ENCODE measurements at places on chromosomes 16 and 17. TPM values are rescaled to one million over a fixed set of nuclear protein-coding genes. Genes with fewer than 3 reads are reported as not detected.

CETP gene
- not detected for total RNA-seq

TEKT5 gene
- not detected for total RNA-seq

CD300H gene
- not detected for total RNA-seq

OTOA gene
- 0.08 TPM for total RNA-seq

SLC13A2 gene
- total RNA-seq, result not detected

SEPTIN1 gene
- 0.45 TPM for total RNA-seq

MMP15 gene
- 3.5 TPM for total RNA-seq

CES3 gene
- 0.08 TPM for total RNA-seq

ARRB2 gene
- 23.3 TPM for total RNA-seq

HES7 gene
- 0.79 TPM for total RNA-seq

TMIGD1 gene
- total RNA-seq, result not detected

PARD6A gene
- total RNA-seq, result 0.65 TPM

CBFA2T3 gene
- 1.8 TPM for total RNA-seq

DNA sequence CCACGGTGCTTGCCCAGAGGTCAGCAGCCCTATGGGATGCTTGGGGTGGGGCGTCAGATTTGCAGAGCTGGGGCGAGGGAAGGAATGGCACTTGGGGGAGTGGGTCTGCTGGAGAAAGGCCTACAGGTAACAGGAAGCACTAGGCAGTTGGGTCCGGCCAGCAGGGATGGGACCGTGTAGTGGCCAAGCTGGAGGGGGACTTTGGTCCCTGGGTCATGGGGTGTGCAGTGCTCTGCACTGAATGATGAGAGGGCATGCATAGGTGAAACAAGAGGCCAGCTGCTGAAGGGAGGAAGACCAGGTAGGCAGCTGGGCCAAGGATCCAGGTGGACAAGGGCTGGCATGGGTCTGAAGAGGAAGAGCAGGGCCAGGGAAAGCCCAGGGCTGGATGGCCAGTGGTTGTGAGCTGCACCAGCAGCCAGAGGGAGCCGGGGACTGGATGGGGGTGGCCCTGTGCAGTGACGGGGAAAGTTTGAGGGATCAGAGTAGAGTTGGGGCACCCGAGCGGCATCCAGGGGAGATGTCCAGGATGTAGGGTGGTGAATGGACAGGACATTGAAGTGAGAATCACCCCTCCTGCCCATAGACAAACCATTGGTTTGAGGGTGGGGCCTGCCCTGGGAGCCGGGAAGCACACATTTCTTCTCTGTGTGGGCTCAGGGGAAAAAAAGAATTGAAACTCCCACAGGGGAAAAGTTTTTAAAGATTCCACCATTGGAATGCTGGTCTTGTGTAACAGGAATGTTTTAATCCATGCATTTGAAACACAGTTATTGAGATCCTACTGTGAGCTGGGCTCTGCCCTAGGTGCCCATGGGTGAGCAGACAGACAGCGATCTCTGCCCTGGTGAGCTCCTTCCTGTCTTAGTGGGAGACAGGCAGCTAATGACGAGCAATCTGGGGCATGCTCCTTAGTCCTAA lies 25.1 kb downstream of the RAI1 start:
- no peak for DNase-seq

DNA sequence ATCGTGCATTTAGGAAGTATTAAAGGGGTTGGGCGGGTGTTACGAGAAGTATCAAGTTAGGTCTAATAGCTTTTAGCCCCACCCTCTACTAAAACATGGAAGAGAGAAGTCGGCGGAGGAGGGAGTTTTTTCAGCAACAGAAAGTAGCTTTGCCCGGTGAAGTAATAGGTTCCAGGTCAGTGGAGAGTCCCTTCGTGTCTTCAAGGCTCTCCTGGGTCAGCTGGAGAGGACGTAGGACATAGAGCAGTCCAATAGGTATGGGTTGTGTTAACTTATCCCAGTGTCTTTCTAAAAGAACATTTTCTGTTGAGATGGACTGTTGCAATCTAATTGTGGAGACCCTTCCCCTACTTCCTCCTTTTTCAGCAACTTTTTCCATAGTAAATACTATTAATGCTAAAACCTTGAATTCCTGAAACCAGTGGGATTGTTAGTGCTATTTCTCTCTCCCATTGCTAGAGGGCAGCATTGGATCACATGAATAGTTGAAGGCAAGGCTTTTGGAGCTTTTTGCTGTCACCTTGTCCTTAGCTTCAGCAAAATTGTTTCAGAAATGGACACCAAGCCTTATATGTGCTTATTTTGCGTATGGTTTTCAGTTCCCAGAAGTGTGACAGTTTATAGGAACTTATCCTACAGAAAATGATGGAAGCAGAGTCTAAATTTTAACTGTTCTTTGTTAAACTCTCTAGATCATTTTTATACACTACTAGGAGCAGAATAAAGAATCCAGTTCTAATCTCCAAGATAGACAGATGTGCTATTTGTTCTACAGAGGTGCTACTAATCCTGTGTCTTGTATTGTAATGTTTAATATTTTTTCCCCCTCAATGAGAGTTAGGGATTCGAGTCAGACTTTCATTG lies 38.4 kb downstream of the UTP18 start:
- peak; percentile 61 for DNase-seq

GRCh38 chr16:14172200-14172809 lies 101.2 kb downstream of the MRTFB start:
- DNase-seq, result no peak

- no peak for DNase-seq
Observed at GRCh38 chr16:25078386-25078978, 33.1 kb upstream of the LCMT1 start.

DNA sequence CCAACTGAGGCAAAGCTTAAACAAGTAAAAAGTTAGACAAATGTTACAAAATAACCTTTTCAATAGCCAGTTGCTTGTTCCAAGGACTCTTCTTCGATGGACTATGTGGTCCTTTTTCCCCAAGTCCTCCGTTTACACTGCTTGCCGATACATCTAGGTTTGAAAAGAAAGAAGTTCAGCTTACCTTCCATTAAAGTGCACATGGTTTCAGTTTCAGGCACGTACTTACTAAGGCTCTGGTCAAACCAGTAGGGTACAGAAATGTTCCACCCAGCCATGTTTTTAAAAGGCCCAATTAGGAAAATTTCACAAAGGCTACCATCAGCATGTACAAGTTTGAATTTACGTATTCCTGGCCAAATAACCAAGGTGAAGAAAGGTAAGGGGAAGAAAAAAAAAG lies 2.1 kb downstream of the SRSF2 start:
- DNase-seq, result no peak

GRCh38 chr17:83182620-83183101 lies 103.3 kb downstream of the METRNL start:
- DNase-seq, result peak; percentile 5

GRCh38 chr17:73228748-73229236 lies 32.9 kb downstream of the CPSF4L start:
- peak; percentile 87 for DNase-seq

GRCh38 chr17:58238147-58238634 lies at the start of gene LPO:
TSS of gene LPO (plus strand) at chr17:58238584. CDS start at chr17:58242980, 4,396 bp downstream.
- DNase-seq, result no peak

- DNase-seq, result peak; percentile 32
Observed at GRCh38 chr16:67865318-67865717, 7.5 kb upstream of the EDC4 start.

DNA sequence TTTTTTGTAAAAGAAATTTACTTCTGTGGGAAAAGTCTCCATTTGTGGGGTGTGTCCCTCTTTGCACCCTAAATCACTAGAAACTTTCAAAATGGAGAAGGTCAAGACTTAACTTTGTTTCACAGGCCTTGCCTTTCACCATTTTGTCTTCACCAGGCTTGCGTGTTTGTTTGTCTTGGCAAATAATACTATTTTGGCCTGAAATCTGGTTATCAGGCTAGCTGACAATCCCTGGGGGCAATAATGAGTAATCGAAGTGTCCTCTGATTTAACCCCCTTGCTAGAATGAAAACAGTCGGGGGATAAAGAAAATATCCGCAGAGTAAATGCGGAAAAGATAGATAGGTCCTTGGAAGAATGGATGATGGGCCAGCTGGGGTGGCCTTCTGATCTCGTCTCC lies 34.5 kb downstream of the SLC39A11 start:
- no peak for DNase-seq

- no peak for DNase-seq
Observed at GRCh38 chr16:2860826-2861567, 3.0 kb upstream of the PRSS22 start.

DNA sequence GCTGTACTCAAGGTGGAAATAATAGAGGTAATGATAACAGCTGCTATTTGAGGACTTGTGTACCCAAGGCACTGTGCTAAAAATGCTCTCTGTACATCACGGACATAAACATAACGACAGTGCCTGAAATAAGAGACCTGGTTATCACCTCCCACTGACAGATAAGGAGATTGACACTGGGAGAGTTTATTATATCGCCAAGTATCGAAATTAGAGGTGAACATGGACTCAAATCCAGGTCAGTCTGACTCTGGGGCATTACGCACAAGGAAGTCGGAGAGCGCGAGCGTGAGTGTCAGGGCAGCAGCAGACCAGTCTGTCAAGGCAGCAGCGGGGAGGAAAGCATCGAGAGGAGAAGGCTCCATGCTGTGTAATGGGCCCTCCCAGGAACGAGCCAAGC lies 57.1 kb downstream of the GOSR1 start:
- no peak for DNase-seq

DNA sequence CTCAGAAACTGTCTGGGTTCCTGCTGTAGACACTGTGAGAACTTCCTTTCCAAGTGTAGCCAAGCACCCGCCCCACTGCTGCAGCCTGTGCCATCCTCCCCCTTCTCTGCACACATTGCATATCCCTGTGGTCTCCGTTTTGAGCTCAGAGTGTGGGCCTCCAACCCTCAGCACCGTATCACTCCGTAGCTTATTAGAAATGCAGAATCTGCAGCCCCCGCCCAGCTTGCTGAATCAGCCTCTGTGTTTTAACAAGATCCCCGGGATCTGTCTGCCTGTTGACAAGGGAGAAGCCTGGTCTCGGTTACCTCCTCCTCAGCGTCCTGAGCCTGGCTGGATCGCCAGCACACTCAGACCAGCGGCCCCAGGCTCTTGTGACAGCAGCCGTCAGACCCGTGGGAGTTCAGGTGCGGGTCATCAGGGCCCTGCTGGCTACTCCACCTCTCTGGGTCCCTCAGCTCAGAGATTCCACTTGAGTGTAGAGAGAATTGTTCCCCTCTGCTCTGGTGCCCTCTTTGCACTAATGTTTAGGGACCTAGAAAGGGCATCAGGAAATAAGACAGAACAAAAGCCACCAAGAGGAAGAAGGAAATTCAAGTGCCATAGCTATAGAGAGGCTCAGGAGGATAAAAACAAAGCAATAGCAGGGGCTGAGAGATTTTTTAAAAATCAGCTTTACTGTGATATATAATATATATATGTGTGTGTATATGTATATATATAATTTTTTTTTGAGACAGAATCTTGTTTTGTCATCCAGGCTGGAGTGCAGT lies 92.3 kb downstream of the PITPNC1 start:
- peak; percentile 69 for DNase-seq

DNA sequence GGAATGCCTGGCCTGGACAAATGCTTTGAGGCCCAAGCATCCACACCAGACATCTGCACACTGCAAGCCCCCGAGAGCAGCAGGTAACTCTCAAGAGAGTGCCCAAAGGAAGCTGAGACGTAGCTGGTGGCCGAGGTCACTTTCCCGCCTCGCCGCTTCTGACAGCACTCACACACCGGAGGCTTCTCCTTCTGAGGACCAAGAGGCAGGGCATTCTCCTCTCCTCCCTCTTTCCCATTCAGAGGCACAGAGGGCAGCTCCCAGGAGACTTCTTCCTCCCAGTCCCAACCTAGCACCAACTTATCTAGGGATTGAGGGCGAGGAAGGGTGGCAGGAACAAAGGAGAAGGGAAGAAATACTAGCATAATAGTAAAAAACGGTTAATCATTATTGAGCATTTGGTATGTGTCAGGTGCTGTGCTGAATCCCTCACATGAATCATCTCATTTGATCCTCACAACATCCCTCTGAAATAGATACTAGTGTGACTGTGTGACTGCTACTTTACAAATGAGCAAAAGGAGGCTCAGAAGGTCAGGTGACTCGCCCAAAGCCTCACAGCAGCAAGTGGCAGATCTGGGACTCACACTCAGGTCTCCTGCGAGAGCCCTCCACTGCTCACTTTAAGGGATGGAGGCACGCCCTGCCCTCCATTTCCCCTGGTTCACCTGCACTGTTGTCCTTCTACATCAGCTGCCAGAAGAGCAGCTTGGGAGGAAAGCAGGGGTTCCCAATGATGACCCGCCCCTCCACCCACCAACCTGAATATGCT lies 41.8 kb downstream of the MYO18A start:
- DNase-seq, result no peak

DNA sequence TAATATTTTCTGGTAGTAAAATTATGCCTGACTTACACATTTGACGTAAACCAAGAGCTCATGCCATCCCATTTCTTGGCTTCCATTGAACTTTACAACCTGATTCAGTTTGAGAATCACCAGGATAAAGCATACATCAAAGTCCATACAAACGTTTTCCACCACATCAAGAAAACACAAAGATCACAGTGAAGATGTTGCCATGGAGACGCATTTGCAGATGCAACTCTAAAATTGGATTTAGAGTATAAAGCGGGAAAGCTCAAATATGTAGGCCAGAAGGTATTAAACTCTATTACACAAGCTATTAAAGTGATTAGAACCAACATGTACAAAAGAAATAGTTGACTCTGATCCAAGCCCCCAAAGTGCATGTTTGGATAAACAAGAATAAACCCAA lies 10.4 kb downstream of the C16orf46 start:
- no peak for DNase-seq

- DNase-seq, result no peak
Observed at GRCh38 chr17:58325289-58325726, 3.3 kb downstream of the TSPOAP1 start.

DNA sequence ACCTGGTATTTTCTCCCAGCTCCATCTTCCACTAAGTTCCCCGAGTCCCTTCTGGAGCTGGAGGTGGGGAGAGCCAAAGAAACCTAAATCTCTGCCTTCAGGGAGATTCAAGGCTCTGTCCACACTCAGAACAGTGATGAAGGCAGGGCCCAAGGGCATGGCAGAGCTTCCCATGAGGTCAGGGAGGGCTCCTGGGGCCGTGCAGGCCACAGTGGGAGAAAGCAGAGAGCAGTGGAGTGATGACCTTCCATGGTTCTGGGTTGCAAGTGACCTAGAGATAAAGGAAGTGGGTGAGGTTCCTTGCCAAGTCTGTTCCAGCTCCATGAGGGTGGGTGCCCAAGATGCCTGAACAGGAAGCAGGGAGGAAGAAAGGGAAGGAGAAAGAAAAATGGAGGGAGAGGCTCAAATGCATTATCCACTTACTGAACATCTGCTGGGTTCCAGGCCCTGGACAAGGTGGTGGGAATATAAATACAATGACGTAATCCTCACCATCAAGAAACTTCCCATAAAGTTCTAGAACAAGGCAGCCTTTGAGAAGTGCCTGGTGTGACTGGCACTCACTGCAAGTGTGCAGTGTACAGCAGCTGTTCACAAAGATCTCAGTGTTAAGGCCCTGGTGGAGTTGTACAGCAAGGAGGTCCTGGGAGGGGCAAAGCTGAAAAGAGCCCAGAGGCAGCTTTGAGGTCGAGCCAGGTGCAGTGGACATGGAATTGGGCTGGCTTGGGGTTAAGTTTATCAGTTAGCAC lies 13.3 kb downstream of the TBKBP1 start:
- peak; percentile 98 for DNase-seq

All from SJCRH30 (cell line).